A673 (cell line): ENCODE measurements at places on chromosomes 6 and 20. TPM values are rescaled to one million over a fixed set of nuclear protein-coding genes. Genes with fewer than 3 reads are reported as not detected.
A peak's percentile ranks its signal among the peaks of the same experiment; 100 is the strongest.

The HCRTR2 gene
- total RNA-seq, result not detected in 2 replicates

The OR2J3 gene
- total RNA-seq, result not detected in 2 replicates

DNA sequence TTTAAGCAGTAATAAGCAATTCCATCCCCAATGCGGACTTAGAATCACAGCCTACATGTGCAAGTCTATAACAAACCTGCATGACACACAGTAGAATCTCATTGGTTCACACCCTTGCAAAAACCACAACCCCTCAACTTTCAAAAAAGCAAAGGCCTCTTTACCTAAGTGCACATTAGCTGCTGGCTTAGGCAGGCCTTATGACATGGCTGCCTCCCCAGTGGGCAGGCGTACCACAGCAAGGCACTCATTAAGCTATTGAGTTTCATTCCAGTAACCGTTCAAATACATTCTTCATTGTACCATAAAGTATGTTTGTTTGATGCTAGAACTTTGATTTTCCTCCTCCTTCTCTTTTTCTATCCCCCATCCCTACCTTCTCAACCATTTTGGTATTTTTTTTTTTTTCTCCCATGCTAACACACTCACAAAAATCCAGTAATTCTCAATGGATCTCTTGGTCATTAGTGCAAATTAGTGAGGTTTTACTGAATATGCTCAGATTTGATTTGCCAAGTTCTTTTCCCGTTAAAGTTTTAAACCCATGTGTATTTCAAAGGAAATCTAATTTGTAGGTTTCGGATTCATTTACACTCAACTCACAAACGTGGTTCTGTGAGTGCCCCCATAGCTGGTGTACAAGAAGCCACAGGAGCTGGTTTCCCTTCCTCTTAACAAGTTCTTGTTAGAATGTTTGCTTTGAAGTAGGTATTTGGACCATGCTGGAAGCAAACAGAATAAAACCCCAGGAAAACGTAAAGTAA lies 460.4 kb upstream of the RUNX2 start:
- DNase-seq, result no peak
- H3K36me3 ChIP-seq, result no peaks in the 10 kb centered on the region
- H3K4me1 ChIP-seq, result no peaks in the 10 kb centered on the region
- H3K27me3 ChIP-seq, result no peaks in the 10 kb centered on the region
- no peak overlapping the region for H3K4me3 ChIP-seq
- no peak overlapping the region for H3K27ac ChIP-seq

The STMN3 gene
- 115 and 128 TPM in 2 replicates for total RNA-seq

GRCh38 chr6:31465718-31466117 lies 32.2 kb upstream of the MICB start:
- H3K27me3 ChIP-seq, result peaks cover 6% of the 10 kb centered on the region
- H3K27ac ChIP-seq, result no peak overlapping the region
- no peak for DNase-seq
- H3K4me3 ChIP-seq, result no peak overlapping the region
- no peaks in the 10 kb centered on the region for H3K36me3 ChIP-seq
- H3K4me1 ChIP-seq, result no peaks in the 10 kb centered on the region

The RUNX2 gene
- 4.0 and 4.9 TPM in 2 replicates for total RNA-seq

DNA sequence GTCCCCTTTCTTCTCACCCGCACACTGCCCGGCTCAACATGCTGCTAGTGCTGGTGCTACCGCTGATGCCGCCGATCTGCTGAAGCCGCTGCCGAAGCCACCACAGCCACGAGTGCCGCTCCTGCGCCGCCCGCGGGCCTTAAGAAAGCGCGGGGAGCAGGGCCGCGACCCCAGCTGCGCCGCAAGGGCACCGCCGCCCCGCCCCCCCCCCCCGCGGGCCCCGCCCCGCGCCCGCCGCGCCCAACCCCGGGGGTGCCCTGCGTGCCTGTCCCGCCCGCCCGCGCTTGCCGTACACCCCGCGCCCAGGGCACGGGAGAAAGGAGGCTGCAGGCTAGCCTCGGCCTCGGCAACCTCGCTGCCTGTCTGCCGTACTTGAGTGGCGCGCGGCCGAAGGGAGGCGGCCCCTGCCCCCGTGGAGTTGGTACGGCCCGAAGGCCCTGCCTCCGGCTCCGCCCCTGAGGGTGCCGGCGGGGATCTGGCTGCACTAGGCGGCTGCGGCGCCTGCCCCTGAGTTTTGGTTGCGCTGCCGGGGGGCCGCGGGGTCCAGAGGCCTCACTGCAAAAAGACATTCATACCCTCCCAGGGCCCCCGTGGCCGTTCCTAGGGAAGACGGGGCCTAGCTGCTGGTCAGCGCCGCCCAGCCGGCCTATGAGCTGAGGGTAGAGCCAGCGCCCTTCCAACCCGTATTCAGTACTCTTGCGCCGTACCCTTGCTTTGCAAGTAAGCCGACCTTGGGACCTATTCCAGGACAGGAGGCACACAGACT lies at the start of gene SOD2:
SOD2 (minus strand) TSS at position 114 of the 766 bp plus-strand sequence; CDS start at position 40, 74 bp downstream.
- H3K4me1 ChIP-seq, result peaks cover 9% of the 10 kb centered on the region
- no peaks in the 10 kb centered on the region for H3K27me3 ChIP-seq
- DNase-seq, result peak; percentile 87
- peak within 1 kb of the TSS; percentile 93 for H3K27ac ChIP-seq
- H3K36me3 ChIP-seq, result no peaks in the 10 kb centered on the region
- peak within 1 kb of the TSS; percentile 97 for H3K4me3 ChIP-seq

- H3K27ac ChIP-seq, result no peak overlapping the region
- no peak overlapping the region for H3K4me3 ChIP-seq
- no peaks in the 10 kb centered on the region for H3K36me3 ChIP-seq
- no peaks in the 10 kb centered on the region for H3K27me3 ChIP-seq
- peaks cover 11% of the 10 kb centered on the region for H3K4me1 ChIP-seq
- DNase-seq, result no peak
Observed at GRCh38 chr6:150732765-150733539, 132.6 kb upstream of the MTHFD1L start.

- no peak overlapping the region for H3K4me3 ChIP-seq
- peaks cover 5% of the 10 kb centered on the region for H3K4me1 ChIP-seq
- H3K27ac ChIP-seq, result no peak overlapping the region
- no peaks in the 10 kb centered on the region for H3K36me3 ChIP-seq
- peaks cover 27% of the 10 kb centered on the region for H3K27me3 ChIP-seq
Observed at GRCh38 chr20:62591122-62591468, 51.2 kb upstream of the SLCO4A1 start.

The WFDC2 gene
- not detected in 2 replicates for total RNA-seq

DNA sequence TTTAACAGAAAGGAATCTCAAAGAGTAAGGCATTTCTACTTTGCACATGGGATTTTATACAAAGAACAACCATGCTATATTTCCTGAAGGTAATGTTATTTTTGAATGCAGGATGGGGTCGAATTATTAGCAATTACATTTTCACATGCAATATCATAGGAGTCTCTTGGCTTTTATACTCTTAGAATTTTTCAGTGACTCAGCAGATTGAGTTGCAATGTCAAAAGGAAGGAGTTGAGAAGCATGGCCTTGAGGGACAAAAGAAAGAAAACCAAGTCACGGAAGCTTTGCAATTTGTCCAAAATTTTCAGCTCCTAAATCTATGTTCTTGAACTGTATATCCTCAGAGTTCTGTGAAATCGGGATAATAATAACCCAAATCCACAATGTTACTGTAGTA lies 181.1 kb downstream of the GRM1 start:
- no peak for DNase-seq
- no peaks in the 10 kb centered on the region for H3K36me3 ChIP-seq
- no peak overlapping the region for H3K27ac ChIP-seq
- no peaks in the 10 kb centered on the region for H3K4me1 ChIP-seq
- H3K4me3 ChIP-seq, result no peak overlapping the region

The NNAT gene
- total RNA-seq, result not detected in 2 replicates

DNA sequence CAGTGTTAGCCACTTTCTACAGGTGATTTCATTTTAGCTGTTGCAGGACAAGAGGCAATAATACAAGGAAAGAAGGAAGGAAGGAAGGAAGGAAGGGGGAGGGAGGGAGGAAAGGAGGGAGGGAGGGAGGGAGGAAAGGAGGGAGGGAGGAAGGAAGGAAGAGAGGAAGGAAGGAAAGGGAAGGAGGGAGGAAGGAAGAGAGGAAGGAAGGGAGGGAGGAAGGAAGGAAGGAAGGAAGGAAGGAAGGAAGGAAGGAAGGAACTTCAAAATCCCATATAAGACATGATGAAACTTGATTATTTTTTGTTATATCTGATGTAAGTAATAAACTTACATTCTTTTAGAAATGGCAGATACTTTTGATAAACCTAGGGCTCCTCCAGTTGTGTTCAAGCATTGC lies 83.6 kb downstream of the TFAP2B start:
- DNase-seq, result no peak
- H3K4me3 ChIP-seq, result no peak overlapping the region
- no peaks in the 10 kb centered on the region for H3K36me3 ChIP-seq
- H3K4me1 ChIP-seq, result no peaks in the 10 kb centered on the region

- no peaks in the 10 kb centered on the region for H3K36me3 ChIP-seq
- DNase-seq, result no peak
- H3K27me3 ChIP-seq, result peaks cover 3% of the 10 kb centered on the region
- no peak overlapping the region for H3K4me3 ChIP-seq
- no peak overlapping the region for H3K27ac ChIP-seq
Observed at GRCh38 chr6:49826743-49827406, 39.5 kb downstream of the CRISP1 start.

The PSMG4 gene
- 34.4 and 40.8 TPM in 2 replicates for total RNA-seq

The METTL24 gene
- 6.4 and 9.0 TPM in 2 replicates for total RNA-seq

GRCh38 chr6:96624957-96625356 lies 62.0 kb downstream of the FHL5 start:
- H3K36me3 ChIP-seq, result no peaks in the 10 kb centered on the region
- H3K27ac ChIP-seq, result no peak overlapping the region
- no peak overlapping the region for H3K4me3 ChIP-seq

The VPS52 gene
- total RNA-seq, result 58.2 and 60.8 TPM in 2 replicates

- no peak overlapping the region for H3K4me3 ChIP-seq
- peak; percentile 18 for DNase-seq
- H3K4me1 ChIP-seq, result peaks cover 78% of the 10 kb centered on the region
- peak overlapping the region; percentile 14 for H3K27ac ChIP-seq
- H3K36me3 ChIP-seq, result peaks cover 16% of the 10 kb centered on the region
Observed at GRCh38 chr6:16135066-16135465, 6.2 kb downstream of the MYLIP start.

GRCh38 chr6:30238178-30238795 lies 25.1 kb upstream of the TRIM26 start:
- H3K27me3 ChIP-seq, result peaks cover 15% of the 10 kb centered on the region
- peak; percentile 22 for DNase-seq
- no peak overlapping the region for H3K4me3 ChIP-seq
- no peaks in the 10 kb centered on the region for H3K4me1 ChIP-seq
- H3K27ac ChIP-seq, result no peak overlapping the region

DNA sequence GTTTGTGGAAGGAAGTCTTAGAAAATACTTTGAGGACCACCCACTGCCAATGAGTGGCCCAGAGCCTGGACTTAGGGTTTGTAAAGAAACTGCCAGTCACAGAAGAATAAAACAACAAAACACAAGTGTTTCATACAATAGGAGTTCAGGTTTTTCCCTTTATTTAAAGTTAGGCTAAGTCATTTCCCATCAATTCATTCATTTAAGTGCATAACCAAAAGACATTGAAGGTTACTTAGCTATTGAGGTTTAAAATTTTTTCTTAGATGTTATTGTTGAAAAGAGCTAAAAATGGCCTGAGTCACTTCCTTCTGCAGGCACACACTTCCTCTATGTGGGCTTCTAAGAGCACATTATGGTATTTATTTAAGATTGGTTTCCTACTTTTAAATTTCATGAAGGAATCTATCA lies 54.2 kb downstream of the ARMC2 start:
- H3K27me3 ChIP-seq, result no peaks in the 10 kb centered on the region
- H3K4me3 ChIP-seq, result no peak overlapping the region
- peaks cover 9% of the 10 kb centered on the region for H3K4me1 ChIP-seq
- H3K36me3 ChIP-seq, result no peaks in the 10 kb centered on the region
- DNase-seq, result peak; percentile 77

- no peaks in the 10 kb centered on the region for H3K36me3 ChIP-seq
- DNase-seq, result peak; percentile 71
- peaks cover 40% of the 10 kb centered on the region for H3K4me1 ChIP-seq
- no peaks in the 10 kb centered on the region for H3K27me3 ChIP-seq
Observed at GRCh38 chr6:5205877-5206850, 54.6 kb downstream of the LYRM4 start.

DNA sequence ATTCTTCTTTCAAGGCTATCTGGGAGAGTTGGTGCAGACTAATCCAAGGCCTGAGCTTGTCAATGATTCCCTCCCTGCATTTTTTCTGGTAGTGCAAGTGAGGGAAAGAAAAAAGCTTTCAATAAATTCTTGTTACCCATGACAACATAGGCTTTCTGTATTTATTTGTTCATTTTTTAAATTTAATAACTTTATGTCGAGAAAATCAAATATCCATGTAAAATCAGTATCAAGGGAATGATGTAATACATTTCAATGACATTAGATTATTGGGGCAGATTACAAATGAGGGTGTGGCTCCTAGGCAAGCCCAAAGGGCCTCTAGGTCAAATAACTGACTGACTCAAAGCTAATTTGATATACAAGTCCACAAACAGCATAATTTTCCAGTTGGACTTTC lies 104.0 kb downstream of the GJA1 start:
- no peaks in the 10 kb centered on the region for H3K27me3 ChIP-seq
- no peak overlapping the region for H3K4me3 ChIP-seq
- no peak overlapping the region for H3K27ac ChIP-seq
- H3K36me3 ChIP-seq, result no peaks in the 10 kb centered on the region
- H3K4me1 ChIP-seq, result no peaks in the 10 kb centered on the region

DNA sequence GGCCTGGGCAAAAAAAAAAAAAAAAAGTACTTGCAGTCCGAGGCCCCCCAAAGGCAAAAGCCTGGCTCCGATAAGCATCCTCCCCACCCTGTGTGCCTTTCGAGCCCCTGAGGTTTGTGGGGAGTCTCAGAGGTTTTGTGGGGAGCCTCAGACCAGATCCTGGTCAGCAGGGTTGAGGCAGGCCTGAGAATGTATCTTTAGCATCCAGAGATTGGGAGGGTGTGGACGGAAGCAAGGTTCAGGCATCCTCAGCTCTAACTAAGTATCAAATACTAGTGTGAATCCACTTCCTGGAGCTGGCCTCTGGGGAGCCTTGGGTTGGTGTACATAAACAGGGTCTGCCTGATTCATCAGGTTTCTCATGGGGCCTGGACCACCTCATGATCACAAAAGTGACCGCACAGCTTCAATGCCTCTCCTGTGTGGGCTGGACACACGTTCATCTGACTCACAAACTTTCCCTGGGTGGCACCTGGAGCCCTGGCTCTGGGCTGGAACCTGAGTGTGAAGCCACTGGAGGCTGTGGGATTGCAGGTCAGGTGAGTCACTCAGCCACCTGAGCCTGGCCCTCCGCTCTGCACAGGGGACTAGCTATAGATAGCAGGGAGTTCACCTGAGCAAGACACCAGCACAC lies 24.4 kb downstream of the PCMTD2 start:
- DNase-seq, result no peak
- no peak overlapping the region for H3K27ac ChIP-seq
- H3K36me3 ChIP-seq, result no peaks in the 10 kb centered on the region
- H3K4me3 ChIP-seq, result no peak overlapping the region
